ENCODE measurements at places on chromosomes 13 and 19.

DNA sequence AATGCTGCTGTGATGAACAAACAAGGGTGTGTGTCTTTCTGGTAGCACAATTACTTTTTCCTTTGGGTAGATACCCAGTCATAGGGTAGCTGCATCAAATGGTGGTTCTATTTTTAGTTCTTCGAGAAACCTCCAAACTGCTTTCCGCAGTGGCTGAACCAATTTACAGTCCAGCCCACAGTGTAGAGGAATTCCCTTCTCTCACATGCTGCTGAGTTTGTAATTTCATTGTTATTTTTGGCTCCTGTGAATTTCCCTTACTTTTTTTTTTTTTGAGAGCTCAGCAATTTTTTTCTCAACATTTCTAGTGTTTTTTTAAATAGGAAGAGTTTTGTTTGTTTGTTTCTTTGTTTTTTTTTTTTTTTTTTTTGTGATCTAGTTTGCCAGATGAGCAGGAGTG is 37.5 kb upstream of the ADGRE1 start:
- no peak for DNase-seq
- no peaks in the 10 kb centered on the region for H3K27me3 ChIP-seq
- no peaks in the 10 kb centered on the region for H3K36me3 ChIP-seq
- no peak overlapping the region for H3K27ac ChIP-seq
- H3K4me3 ChIP-seq: no peak overlapping the region
- no peaks in the 10 kb centered on the region for H3K4me1 ChIP-seq

DNA sequence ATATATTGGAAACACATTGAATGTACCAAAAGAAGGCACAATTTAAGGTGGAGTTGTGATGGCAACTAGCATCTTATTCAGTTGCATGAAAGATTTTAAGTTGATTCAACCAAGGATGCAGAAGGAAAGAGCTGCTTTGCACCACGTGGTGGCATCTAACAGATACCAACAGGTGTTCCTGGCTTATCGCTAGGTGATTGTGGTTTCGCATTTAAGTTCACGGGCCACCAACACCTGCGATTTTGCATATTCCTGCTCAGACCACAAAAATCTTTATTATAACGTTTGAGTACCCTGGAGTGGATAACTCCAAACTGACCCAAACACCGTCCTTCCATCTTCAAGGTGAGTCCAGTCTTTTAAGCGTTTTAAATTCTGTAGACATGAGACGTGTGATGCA is 45.3 kb downstream of the RGCC start:
- no peaks in the 10 kb centered on the region for H3K27me3 ChIP-seq
- H3K4me3 ChIP-seq: no peak overlapping the region

DNA sequence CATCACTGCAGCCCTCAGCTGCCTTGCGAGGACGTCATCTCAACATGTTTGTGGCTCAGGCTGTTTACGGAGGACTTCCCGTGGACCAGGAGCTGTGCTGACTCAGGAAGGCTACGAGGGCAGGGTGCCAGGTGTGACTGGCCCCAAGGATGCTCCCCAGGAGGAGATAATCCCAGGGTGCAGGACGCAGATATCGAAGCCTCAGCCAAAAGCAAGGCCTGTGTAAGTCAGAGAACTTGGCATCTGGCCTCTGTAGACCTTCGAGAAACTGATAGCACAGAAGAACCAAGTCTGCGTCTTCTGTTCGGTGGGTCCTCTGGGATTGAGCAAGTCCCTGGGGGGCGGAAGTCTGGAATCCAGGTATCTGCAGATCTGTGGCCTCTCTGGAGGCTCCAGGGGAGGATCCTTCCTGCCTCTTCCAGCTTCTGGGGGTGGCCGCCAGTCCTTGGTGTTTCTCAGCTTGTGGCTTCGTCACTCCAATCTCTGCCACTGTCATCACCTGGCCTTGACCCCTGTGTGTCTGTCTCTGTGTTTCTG is 2.6 kb upstream of the DOHH start:
- H3K4me3 ChIP-seq: no peak overlapping the region
- DNase-seq: no peak
- no peaks in the 10 kb centered on the region for H3K4me1 ChIP-seq
- H3K27ac ChIP-seq: no peak overlapping the region
- no peaks in the 10 kb centered on the region for H3K36me3 ChIP-seq

DNA sequence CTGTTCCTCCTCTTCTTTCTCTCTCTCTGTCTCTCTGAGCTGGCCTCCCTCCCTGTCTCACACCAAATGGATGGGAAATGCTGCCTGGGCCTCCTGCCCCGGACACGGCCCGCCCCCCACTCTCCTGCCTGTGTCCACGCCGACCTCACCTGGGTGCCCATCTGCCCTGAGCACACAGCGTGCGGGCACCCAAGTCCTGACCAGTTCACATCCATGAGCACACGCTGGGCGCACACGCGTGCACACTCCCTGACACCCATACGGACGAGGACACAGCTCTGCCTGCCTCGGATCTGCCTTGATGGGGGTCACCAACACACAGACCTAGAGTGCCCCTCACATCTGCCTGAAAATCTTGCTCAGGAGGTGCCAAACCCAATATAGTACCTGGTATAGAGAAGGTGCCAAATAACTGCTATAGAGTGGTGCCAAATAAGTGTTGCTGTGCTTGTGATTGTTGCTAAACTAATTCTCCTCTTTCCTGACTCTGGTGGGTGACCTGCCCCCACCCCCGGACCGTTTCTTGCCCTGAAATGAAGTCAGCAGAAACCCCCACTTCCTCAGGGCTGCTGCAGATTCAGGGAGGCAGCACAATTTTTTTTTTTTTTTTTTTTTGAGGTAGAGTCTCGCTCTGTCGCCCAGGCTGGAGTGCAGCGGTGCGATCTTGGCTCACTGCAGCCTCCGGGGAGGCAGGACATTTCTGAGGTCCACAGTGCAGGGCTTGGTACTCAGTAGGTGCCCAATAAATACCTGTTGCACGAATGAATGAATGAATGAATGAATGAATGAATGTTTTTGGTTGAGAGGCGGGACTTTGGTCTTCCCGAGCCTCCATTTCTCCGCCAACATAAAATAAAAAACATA is 4.6 kb downstream of the NFIC start:
- peaks cover 3% of the 10 kb centered on the region for H3K27me3 ChIP-seq
- DNase-seq: no peak
- no peak overlapping the region for H3K4me3 ChIP-seq
- peaks cover 24% of the 10 kb centered on the region for H3K4me1 ChIP-seq
